Esophagus squamous epithelium (tissue), 5 donors: ENCODE measurements at places on chromosomes 4 and X. TPM values are rescaled to one million over a fixed set of nuclear protein-coding genes. Genes with fewer than 3 reads are reported as not detected.

Gene THAP6
- total RNA-seq = 6.3 TPM

Gene LANCL3
- total RNA-seq = 6.6 TPM

Gene HGFAC
- total RNA-seq = not detected

Gene INTS6L
- total RNA-seq = 6.9 TPM

Gene TLR1
- total RNA-seq = 9.5 TPM

DNA sequence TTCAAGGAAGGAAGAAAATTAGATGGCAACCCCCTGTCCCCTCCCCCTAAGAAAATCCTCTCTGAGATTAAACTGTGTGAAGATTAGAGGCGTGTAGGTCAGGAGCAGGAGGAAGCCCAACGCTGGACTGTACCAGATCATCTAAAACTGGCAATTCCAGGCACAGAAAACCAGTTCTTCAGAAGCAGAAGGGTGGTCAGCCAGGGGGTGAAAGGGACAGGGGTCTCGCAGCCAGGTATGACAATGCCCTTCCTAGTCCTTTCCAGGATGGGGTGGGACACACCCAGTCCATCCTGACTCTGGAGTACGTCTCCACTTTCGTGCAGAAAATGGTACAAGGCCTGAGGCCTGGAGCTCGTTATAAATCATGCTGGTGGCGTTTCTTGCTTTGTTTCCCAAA is 3.3 kb upstream of the RHOH start:
- H3K27me3 ChIP-seq = no peaks in the 10 kb centered on the region
- H3K27ac ChIP-seq = peak overlapping the region; percentile 74
- H3K4me1 ChIP-seq = no peaks in the 10 kb centered on the region
- no peak for DNase-seq
- no peaks in the 10 kb centered on the region for H3K36me3 ChIP-seq

- H3K27me3 ChIP-seq = no peaks in the 10 kb centered on the region
- no peak overlapping the region for H3K4me3 ChIP-seq
- no peaks in the 10 kb centered on the region for H3K4me1 ChIP-seq
- no peak for DNase-seq
These were observed 32.7 kb downstream of the TMA16 start for GRCh38 chr4:163527172-163527571.

DNA sequence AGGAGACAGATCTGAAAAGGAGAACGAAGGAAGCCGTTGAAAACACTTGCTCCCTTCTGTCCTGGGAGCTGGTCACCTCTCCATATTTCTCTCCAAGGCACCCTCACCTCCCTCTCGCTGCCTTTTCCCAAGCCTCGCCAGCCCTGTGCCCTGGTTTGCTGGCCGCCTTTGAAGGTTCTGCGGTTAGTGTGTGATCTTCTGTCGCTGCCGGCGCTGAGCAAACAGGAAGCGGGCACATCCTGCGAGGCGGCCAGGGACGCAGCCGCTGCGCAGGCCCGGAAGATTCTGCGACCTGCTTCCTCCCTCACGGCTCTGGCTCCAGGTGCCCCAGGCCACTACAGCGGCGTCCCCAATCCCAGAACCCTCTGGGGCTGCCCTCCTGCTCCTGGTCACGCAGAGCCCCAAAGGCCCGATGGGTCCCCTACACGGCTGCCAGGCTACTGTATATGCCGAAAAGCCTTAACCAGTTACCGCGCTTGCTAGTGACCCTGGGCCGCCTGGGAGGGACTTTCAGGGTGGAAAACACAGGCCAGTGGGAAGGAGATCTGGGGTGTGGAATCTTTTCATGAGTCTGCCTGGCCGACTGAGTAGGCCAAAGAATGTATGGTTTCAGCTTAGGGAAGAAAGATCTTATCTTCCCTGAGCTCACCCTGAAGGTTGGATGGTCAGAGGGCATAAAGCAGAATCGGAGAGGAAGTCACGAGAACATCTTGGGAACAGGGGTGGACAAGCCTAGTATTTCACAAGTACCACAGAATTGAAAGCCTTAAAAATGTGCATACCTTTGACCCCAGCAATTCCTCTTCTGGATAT is 2.3 kb upstream of the SASH3 start:
- no peak for DNase-seq
- no peaks in the 10 kb centered on the region for H3K27me3 ChIP-seq
- H3K27ac ChIP-seq = peak overlapping the region; percentile 83
- H3K4me1 ChIP-seq = no peaks in the 10 kb centered on the region
- H3K36me3 ChIP-seq = no peaks in the 10 kb centered on the region

- H3K36me3 ChIP-seq = no peaks in the 10 kb centered on the region
- no peak for DNase-seq
- H3K27me3 ChIP-seq = peaks cover 20% of the 10 kb centered on the region
- H3K27ac ChIP-seq = peak overlapping the region; percentile 65
These were observed 14.7 kb downstream of the SORCS2 start for GRCh38 chr4:7206911-7207567.

DNA sequence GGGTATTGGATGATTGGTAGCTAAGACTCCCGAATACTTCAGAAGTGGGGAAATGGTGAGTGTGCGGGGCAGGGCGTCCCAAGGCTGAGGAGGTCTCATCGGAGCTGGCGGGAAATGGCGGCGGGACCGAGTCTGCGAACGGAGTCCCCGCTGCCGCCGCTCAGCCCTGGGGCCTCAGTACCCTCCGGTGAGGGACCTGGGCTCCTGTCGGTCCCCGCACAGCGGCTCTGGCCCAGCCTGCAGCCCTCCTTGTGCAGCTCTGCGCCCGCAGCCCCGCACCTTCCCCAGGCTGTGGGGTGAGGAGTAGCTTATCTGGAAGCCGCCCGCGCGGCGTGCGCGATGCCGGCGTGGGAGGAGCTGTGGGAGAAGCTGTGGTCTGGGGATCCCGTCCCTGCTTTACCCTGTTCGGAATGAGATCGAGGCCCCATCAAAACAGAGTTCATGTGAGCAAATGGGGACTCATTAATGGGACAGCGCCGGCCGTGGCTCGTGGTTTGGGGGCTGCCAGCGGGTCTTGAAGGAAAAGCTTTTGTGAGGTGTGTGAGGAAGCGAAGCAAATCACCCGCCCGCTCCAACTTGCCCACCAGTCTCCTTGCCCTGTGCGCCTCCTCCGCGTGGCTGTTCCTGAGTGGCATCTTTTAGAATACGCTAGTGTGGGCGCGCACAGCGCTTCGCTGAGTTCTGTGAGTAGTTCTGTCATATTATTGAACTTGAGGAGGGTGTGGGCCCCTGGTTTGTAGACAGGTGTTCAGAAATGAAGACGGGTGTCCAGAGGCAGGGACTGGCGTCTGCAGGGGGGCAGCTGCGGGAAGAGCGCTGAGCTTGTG is 531 bp downstream of the ZNF141 start:
- H3K36me3 ChIP-seq = no peaks in the 10 kb centered on the region
- no peaks in the 10 kb centered on the region for H3K27me3 ChIP-seq
- H3K4me3 ChIP-seq = peak overlapping the region; percentile 70
- peak overlapping the region; percentile 96 for H3K27ac ChIP-seq
- no peak for DNase-seq

- no peaks in the 10 kb centered on the region for H3K4me1 ChIP-seq
- H3K4me3 ChIP-seq = peak overlapping the region; percentile 64
- no peaks in the 10 kb centered on the region for H3K36me3 ChIP-seq
These were observed 570.4 kb upstream of the DIPK2B start for GRCh38 chrX:45771114-45771513.

DNA sequence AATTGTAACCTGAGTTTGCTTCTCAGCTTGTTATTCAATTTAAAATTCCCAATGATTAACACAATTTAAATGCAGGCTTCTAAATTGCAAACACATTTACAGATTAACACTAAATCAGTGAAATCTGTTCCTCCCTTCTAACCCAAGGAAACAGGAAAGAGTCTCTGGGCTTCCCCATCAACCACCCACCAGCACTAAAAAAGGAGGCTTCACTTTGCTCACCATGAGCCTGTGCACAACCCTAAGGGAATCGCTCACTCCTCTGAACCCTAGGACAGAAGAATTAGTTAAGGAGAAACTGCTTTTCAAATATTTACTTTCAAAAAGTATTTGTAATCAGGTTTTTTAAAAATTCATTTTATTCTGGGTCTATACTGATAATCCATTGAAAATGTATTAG is 155.3 kb downstream of the COL25A1 start:
- no peak for DNase-seq
- no peak overlapping the region for H3K27ac ChIP-seq
- no peaks in the 10 kb centered on the region for H3K36me3 ChIP-seq

DNA sequence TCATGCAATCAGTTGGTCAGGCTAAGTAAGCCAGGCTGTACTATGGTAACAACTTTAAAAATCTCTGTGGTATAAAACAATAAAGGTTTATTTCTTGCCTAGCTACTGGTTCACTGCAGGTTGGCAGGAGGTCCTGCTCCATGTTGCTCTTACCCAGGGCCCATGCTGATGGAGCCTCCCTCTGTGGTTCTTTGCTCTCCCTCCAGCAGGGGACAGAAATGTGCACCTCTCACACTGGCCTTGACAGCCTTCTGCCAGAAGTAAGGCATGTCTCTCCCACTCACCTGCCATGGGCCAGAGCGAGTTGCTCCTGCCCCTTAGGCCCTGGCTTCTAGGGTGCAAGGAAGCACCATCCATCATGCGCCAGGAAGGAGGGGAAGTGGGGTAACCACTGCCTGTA is 31.1 kb downstream of the CLDN22 start:
- H3K36me3 ChIP-seq = peaks cover 73% of the 10 kb centered on the region
- H3K4me3 ChIP-seq = no peak overlapping the region
- no peak for DNase-seq
- no peaks in the 10 kb centered on the region for H3K27me3 ChIP-seq
- H3K4me1 ChIP-seq = no peaks in the 10 kb centered on the region

GRCh38 chr4:8726344-8726851 is 133.8 kb downstream of the CPZ start:
- H3K36me3 ChIP-seq = no peaks in the 10 kb centered on the region
- H3K4me1 ChIP-seq = no peaks in the 10 kb centered on the region
- H3K27me3 ChIP-seq = no peaks in the 10 kb centered on the region
- no peak overlapping the region for H3K27ac ChIP-seq
- no peak for DNase-seq
- no peak overlapping the region for H3K4me3 ChIP-seq

- no peak overlapping the region for H3K4me3 ChIP-seq
- H3K4me1 ChIP-seq = peaks cover 4% of the 10 kb centered on the region
- no peak for DNase-seq
- H3K27me3 ChIP-seq = no peaks in the 10 kb centered on the region
- peak overlapping the region; percentile 64 for H3K27ac ChIP-seq
- H3K36me3 ChIP-seq = no peaks in the 10 kb centered on the region
These were observed 102.6 kb downstream of the PDE5A start for GRCh38 chr4:119525771-119526712.

DNA sequence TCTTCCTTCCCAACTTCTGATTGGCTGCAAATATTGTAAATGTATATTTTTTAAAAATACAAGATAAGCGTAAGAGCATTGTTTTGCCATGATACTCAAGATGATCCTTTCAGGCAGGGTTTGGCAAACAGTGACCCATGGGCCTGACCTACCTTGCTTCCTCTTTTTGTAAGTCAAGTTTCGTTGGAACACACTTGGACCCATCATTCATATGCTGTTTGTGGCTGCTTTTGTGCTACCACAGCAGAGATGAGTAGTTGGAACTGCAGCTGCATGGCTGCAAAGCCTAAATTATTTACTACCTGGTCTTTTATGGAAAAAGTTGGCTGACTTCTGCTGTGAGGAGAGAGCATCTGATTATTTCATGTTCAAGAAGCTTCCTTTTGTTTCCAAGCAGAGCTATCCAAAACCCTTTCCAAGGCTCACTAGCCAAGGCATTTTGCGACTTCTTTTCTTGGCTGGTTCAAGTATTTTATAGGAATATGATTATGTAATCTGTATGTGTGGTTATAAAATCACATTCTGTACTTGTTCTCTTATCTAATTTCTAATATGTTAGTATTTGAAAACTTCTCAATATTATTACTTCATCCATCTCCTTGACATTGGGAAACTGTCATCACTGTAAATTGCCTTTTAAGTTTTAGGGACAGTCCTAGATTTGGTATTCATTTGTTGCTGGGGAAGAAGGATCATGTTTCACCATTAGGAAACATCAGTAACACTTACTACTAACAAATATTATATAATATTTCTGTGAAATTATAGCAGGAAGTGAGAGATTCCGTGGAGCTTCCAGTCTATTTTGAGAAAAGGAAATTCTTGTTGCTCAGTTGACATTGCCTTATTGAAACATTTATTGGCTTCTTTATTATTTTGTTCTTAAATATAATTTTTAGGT is 109.2 kb downstream of the ARHGAP10 start:
- no peaks in the 10 kb centered on the region for H3K27me3 ChIP-seq
- no peak for DNase-seq
- H3K4me1 ChIP-seq = peaks cover 44% of the 10 kb centered on the region
- H3K36me3 ChIP-seq = no peaks in the 10 kb centered on the region
- H3K27ac ChIP-seq = peak overlapping the region; percentile 57

DNA sequence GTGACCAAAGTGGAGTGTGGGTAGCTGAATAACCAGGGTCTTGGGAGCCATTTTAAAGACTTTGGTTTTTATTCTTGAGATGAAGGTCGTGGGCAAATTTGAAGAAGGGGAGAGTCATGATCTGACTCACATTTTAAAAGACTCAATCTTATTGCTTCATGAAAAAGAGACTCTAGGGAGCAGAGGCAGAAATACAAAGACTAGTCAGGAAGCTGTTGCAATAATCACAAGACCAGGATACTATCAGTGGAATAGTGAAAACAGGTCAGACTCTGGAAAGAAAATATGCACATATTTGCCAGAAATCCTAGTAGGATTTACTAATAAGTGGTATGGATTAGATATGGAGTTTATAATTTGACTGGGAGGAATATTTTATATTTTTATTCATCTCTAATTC is 448.4 kb downstream of the RAPGEF2 start:
- H3K27ac ChIP-seq = no peak overlapping the region
- no peak for DNase-seq
- no peaks in the 10 kb centered on the region for H3K36me3 ChIP-seq
- no peak overlapping the region for H3K4me3 ChIP-seq

GRCh38 chr4:185344743-185345538 is 50.8 kb downstream of the LRP2BP start:
- H3K4me1 ChIP-seq = peaks cover 11% of the 10 kb centered on the region
- H3K4me3 ChIP-seq = no peak overlapping the region
- no peak for DNase-seq

GRCh38 chr4:79170077-79170476 is 155.8 kb downstream of the NAA11 start:
- H3K4me3 ChIP-seq = no peak overlapping the region
- H3K27ac ChIP-seq = no peak overlapping the region
- H3K36me3 ChIP-seq = no peaks in the 10 kb centered on the region

- H3K27me3 ChIP-seq = no peaks in the 10 kb centered on the region
- DNase-seq = no peak
- H3K4me1 ChIP-seq = no peaks in the 10 kb centered on the region
- H3K27ac ChIP-seq = no peak overlapping the region
These were observed 391.9 kb downstream of the KCTD8 start for GRCh38 chr4:44056721-44057151.

DNA sequence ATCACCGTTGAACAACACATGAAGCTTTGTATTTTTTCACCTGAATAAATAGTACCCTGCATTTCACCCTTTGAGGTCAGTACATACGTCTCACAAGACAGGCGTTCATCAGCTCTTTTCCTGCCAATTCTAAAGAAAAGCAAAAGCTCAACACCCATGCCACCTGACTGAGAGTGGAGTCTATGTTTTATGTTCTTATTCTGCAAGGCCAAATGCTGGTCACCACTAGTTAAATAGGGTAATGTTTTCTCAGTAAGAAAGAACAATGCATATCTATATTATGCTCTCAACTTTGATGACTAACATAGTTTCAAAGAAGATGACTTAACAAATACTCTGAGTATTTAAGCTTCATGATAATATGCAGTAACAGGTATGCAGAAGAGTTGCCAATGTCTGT is 336.3 kb upstream of the BMP3 start:
- no peaks in the 10 kb centered on the region for H3K4me1 ChIP-seq
- no peaks in the 10 kb centered on the region for H3K27me3 ChIP-seq
- no peaks in the 10 kb centered on the region for H3K36me3 ChIP-seq
- no peak overlapping the region for H3K27ac ChIP-seq
- DNase-seq = no peak
- H3K4me3 ChIP-seq = no peak overlapping the region

GRCh38 chr4:158630893-158631292 is 40.8 kb downstream of the C4orf46 start:
- no peak overlapping the region for H3K4me3 ChIP-seq
- no peaks in the 10 kb centered on the region for H3K4me1 ChIP-seq
- H3K27me3 ChIP-seq = no peaks in the 10 kb centered on the region
- no peak overlapping the region for H3K27ac ChIP-seq
